Stimulated activated CD4-positive, alpha-beta T cell treated with anti-CD3 and anti-CD28 coated beads, Interleukin-2, amount 100 ng/mL, for 4 hours (primary cell): ENCODE measurements at places on chromosomes 11 and 22.

DNA sequence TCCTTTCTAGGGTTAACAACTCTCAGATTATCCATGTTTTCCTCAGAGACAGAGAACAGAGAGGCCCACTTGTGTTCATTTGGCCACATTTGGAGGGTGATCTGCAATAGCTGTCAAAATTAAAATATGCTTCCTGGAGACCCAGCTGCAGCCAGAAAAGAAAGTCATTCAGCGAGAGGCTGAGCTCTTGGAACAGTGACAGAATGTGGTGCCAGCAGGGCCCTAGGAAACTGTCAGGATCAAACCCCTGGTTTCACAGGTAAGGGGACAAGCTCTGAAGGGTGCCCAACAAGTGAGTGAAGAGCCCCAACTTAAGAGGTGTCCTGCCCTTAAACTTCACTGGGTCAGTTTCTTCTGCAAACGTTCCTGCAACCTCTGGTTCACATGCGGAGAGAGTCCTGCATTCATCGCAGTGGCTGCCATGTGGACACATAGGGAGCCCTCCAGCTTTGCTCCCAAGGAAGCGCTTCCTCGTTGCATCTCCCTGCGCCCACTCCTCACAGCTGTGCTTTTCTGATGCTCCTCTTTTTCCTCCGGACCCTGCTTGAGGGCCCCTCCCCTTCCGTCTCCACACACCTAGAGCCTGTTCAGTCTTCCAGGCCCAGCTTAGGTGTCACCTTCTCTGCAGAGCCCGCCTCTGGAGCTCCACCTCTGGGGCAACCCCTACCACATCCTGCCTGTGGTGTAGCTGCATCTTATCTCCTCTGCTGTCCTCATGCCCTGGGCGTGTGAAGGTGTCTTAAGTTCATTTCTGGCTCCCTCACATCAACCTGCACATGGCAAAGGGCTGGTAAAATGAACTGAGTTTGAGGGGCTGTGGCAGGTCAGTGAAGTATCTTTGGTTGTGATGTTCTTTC, 3.9 kb downstream of the UCP3 start:
- DNase-seq, result peak; percentile 76

- DNase-seq, result no peak
Observed at GRCh38 chr11:27201454-27202302, 161.1 kb downstream of the BBOX1 start.

- DNase-seq, result no peak
Observed at GRCh38 chr11:67492069-67492727, 9.4 kb downstream of the AIP start.

DNA sequence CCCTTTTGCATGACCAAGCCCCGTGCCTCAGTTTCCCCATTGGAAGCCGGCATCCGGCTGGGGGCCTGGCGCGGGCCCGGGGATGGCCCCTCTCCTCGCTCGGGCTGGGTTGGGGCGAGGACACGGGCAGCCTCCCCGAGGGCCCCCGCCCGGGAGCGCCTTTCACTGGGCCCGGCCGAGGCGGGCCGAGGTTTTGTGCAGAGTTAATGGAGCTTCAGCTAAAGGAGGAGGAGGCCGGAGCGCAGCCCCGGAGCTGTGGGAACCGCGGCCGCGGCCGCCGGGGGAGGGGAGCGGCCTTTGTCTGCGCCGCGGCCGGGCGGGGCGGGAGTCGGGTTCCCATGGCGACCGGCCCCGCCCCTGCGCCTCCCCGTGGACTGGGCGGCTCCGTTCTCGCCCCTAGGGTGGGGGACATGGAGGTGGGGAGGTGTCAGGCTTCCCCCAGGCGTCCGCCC, 1.4 kb upstream of the MAPK11 start:
- peak; percentile 40 for DNase-seq

DNA sequence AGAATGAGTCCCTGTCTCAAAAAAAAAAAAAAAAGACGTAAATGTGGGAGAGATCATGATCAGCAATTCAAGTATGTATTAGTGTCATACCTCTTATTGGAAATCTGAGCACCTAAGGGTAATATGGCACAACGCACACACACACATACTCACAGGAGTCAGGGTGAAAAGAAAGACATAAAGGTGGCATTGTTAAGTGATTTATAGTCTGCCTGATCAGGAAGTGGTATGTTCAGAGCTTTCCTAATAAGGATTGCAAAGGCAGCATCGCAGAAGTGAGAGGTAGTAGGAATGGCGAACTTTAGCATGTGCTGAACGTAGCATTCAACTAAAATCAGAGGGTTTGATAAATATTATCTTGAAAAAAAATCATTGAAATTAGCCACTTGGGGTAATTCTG, 854.3 kb downstream of the METTL15 start:
- no peak for DNase-seq

- no peak for DNase-seq
Observed at GRCh38 chr11:102640946-102641345, 15.8 kb upstream of the MMP20 start.

DNA sequence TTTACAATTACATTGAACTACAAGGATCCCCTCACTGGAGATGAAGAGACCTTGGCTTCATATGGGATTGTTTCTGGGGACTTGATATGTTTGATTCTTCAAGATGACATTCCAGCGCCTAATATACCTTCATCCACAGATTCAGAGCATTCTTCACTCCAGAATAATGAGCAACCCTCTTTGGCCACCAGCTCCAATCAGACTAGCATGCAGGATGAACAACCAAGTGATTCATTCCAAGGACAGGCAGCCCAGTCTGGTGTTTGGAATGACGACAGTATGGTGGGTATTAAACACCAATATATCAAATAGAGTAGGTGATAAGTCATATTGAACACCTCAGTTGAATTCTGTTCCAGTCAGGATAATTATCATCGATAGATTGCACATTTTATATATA, 4.4 kb downstream of the FBXO7 start:
- DNase-seq, result no peak

GRCh38 chr22:37059876-37060449, 8.4 kb downstream of the KCTD17 start:
- no peak for DNase-seq
